ENCODE measurements at places on chromosomes 6 and 20.

GRCh38 chr20:44734938-44735337 lies 10.7 kb upstream of the KCNK15 start:
- no peak for DNase-seq

DNA sequence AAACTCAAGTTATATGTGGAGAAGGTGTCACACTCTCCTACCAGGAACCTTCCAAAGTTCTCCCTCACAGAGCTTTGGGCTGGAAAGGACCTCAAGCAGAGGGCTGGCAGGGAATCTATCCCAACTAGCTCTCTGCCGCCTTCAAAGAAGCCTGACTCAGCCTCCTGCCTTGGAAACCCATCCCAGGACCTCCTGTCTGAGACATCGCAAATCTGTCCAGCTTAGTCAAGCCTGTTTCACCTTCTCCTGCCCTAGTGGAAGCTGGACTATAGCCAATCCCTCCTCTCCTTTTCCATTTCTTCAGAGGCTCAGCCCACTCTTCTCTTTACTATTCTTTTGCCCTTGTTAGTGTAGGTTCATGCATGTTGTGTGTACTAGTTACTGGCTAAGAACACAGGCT lies 48.2 kb upstream of the FOXP4 start:
- no peak for DNase-seq

GRCh38 chr6:108293527-108294296 lies 1.1 kb upstream of the AFG1L start:
- DNase-seq: no peak

DNA sequence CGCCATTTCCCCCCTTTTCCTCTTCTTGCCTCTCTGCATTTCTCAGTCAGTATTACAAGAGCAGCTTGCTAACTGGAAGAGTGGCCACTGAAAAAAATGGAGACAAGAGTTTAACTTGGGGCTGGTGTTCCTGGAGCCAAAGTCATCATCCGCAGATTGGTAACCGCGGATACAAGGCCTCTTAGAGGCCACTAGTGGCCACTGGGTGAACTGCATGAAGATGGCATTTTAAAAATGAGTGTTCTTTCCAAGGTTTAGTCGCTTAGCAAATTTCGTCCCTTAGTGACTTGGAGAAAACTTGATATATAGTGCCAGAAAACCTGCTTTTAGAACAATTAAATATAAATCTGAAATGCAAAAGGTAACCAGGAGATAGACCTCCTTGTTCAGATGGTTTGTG lies 4.8 kb downstream of the F13A1 start:
- peak; percentile 39 for DNase-seq

- no peak for DNase-seq
Observed at GRCh38 chr6:31574106-31575061, 981 bp upstream of the TNF start.

DNA sequence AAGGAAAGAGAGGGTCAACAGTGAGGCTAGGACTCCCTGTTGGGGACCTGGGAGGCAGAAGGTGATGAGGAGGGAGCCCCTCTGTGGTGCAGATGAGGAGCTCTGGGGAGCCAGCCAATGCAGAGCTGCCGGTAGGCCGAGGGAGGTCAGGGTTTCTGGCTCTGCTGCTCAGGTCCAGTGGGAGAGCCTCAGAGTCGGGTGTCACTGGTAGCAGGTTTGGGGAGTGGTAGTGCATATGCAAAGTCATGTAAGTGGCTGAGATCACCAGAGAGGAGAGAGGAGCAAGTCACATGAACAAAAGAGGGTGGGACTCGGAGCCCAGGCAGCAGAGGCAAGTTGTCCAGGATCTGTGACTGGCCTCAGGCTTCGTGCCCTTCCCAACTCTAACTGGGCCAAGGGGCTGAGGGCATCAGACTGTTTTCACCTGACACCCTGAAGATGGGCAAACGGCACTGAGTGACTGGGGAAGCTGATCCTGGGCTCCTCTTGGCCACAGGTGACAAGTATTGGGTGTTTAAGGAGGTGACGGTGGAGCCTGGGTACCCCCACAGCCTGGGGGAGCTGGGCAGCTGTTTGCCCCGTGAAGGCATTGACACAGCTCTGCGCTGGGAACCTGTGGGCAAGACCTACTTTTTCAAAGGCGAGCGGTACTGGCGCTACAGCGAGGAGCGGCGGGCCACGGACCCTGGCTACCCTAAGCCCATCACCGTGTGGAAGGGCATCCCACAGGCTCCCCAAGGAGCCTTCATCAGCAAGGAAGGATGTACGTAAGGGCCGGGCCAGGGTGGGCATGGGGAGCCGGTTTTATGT lies 6.6 kb downstream of the MMP24OS start:
- DNase-seq: no peak

GRCh38 chr6:42898891-42899361 lies 16.9 kb upstream of the PTCRA start:
- DNase-seq: peak; percentile 64

- DNase-seq: no peak
Observed at GRCh38 chr6:30035784-30036183, 25.3 kb upstream of the POLR1H start.

- DNase-seq: no peak
Observed at GRCh38 chr6:107511511-107511993, 21.6 kb downstream of the SOBP start.

- no peak for DNase-seq
Observed at GRCh38 chr20:17909869-17910321, 58.7 kb downstream of the SNX5 start.

Measured in NCI-H2171 treated with DMSO at 0.1 percent for 48 hours (cell line).